ENCODE measurements at places on chromosomes 1 and 21. TPM values are rescaled to one million over a fixed set of nuclear protein-coding genes. Genes with fewer than 3 reads are reported as not detected.
A peak's percentile ranks its signal among the peaks of the same experiment; 100 is the strongest.

- no peak for DNase-seq
Measured at GRCh38 chr1:231376101-231376500, 38.0 kb downstream of the SPRTN start.

DNA sequence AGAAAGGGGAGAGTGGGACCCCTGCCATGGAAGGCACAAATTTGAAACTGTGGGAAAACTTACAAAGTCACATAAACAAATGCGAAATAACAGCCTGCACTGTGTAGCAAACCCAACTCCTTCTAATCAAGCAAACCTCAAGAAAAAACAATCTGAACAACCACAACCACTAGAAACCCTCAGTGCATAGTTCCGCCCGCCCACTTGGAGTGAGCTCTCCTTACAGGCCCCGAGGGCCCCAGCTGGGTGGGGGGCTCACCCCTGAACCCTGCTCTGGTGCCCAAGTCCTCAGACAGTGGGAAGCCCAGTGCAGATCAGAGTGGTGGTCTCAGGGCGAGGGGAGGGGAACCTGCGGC is 931 bp upstream of the MXRA8 start:
- DNase-seq = peak; percentile 55

- DNase-seq = no peak
Measured at GRCh38 chr1:214537219-214537618, 14.2 kb downstream of the PTPN14 start.

S100A8 gene
- 286 TPM for total RNA-seq

RASSF5 gene
- total RNA-seq = 13.7 TPM

COL8A2 gene
- total RNA-seq = 32.6 TPM

TIE1 gene
- total RNA-seq = 16.3 TPM

HEYL gene
- total RNA-seq = 6.4 TPM

TP53BP2 gene
- total RNA-seq = 40.5 TPM

DNA sequence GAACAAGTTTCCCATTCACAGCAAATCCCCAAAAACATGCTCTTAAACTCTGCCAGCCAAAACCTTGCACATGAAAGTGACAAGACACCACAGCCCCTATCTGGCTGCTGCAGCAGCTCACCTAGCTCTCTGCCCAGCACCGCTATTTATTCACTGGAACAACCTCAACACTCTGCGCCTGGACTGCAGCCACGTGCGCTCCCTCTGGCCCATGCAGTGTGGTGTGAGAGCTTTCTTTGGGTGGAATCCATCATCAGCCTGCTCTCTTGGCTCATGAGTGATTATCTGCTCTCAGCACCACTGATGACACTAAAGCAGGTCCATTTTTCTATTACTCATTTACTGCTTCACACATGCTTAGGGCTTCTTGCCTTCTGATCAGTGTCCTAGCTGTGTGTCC is 11.4 kb downstream of the KCNJ6 start:
- DNase-seq = no peak

GRCh38 chr1:209248649-209249279 is 334.8 kb upstream of the CAMK1G start:
- peak; percentile 96 for DNase-seq

DNA sequence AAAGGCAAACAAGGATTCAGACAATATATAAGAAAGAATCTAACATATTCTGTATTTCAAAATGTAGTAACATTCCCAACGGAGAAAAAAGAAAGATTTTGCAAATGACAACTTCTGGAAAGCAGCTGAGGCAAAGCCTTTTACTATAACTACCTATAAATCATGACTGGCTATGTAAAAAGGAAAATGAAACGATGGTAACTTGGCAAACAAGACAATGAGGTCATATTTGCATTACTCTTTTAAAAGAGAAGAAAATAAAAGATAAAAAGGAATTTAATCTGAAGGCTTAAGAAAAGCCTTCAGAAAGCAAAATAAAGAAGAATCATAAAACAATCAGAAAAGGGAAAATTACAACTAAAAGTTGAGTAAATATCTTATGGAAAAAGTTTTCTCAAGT is 25.1 kb upstream of the ASPM start:
- DNase-seq = no peak

DNA sequence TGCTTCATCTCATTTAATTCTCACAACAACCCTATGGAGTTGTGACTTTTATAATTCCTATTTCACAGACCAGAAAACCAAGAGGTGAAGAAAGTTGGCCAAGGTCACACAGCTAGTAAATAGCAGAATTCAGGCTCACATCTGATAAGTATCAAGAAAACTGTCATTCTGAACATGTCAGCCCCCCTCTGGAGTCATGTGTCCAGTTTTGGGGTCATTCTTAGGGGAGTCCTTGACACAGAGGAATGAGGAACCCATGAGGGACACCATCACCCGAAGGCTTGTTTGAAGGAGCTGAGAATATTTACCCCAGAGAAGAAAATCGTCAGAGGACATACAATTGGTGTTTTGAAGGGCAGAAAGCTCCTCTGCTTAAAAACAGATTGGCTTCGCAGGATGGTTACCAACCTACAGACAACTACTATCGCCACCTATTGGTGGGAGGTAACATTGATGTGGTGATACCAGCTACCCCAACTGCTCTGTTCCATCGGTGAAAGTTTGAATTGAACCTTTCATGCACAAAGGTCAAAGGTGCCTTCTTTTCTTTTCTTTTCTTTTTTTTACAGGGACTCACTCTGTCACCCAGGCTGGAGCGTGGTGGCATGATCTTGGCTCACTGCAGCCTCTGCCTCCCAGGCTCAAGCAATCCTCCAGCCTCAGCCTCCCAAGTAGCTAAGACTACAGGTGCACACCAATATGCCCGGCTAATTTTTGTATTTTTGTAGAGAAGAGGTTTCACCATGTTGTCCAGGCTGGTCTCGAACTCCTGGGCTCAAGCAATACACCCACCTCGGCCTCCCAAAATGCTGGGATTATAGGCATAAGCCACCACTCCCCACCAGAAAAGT is 31.3 kb downstream of the NCMAP start:
- DNase-seq = peak; percentile 49

- no peak for DNase-seq
Measured at GRCh38 chr1:211752317-211752716, 76.9 kb upstream of the NEK2 start.

CHI3L1 gene
- total RNA-seq = 1.1 TPM

All from spinal cord (tissue), 10 donors.